NCI-H2081 (cell line): ENCODE measurements at places on chromosomes 2 and 18.
A peak's percentile ranks its signal among the peaks of the same experiment; 100 is the strongest.

- DNase-seq: no peak
Measured at GRCh38 chr2:28250006-28250405, 142.7 kb upstream of the FOSL2 start.

- DNase-seq: no peak
Measured at GRCh38 chr2:187117483-187117882, 268.5 kb upstream of the ZSWIM2 start.

- no peak for DNase-seq
Measured at GRCh38 chr18:62988471-62988870, 273.1 kb downstream of the PHLPP1 start.

- DNase-seq: no peak
Measured at GRCh38 chr2:203824603-203825002, 43.0 kb upstream of the CTLA4 start.

GRCh38 chr2:211598238-211598637, 940.4 kb downstream of the ERBB4 start:
- no peak for DNase-seq

DNA sequence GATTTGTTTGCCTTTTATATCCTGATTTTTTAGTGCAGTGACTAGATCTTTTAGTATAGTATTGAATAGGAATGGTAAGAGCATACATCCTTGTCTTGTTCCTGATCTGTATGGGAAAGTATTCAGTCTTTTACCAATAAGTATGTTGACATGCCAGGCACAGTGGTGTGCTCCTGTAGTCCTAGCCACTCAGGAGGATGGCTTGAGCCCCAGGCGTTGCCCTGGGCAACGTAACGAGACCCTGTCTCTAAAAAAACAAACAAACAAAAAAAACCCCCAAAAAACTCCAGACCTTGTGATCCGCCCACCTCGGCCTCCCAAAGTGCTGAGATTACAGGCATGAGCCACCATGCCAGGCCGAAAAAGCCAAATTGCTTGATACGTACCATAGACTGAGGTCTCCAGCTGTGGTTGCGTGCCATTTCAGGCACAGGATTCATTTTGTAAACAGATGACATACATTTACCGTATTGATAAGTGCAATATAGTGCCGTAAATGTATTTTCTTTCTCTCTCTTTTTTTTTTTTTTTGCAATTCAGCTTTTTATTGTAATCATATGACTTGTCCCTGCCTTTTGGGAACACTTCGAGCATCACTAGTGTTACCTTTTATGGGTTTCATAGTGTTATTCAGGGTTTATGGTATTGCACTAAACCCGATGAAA, 18.5 kb downstream of the BIRC6 start:
- no peak for DNase-seq

- peak; percentile 12 for DNase-seq
Measured at GRCh38 chr2:222952204-222952603, 91.4 kb downstream of the ACSL3 start.

GRCh38 chr2:219664944-219665343, 37.5 kb downstream of the SLC4A3 start:
- no peak for DNase-seq

DNA sequence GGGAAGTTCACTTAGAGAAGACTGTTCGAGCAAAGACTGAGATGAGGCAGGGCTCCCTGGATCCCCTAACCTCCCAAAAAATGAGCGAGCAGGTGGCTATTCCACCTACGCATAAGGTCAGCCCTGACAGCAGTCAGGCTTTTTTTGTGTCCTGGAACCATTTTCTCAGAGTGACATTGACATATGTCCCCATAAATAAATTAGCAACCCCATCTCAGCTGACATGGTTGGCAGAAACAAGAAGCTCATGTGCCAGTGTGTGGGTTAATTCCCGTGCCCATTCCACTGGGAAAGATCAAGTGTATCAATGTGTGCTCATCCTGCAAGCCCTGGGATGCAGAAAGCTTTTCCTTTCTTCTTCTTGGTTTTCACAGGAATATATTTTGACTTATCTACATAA, 740.4 kb upstream of the CELF4 start:
- DNase-seq: no peak

- no peak for DNase-seq
Measured at GRCh38 chr2:74461187-74462053, 3.2 kb downstream of the WBP1 start.

DNA sequence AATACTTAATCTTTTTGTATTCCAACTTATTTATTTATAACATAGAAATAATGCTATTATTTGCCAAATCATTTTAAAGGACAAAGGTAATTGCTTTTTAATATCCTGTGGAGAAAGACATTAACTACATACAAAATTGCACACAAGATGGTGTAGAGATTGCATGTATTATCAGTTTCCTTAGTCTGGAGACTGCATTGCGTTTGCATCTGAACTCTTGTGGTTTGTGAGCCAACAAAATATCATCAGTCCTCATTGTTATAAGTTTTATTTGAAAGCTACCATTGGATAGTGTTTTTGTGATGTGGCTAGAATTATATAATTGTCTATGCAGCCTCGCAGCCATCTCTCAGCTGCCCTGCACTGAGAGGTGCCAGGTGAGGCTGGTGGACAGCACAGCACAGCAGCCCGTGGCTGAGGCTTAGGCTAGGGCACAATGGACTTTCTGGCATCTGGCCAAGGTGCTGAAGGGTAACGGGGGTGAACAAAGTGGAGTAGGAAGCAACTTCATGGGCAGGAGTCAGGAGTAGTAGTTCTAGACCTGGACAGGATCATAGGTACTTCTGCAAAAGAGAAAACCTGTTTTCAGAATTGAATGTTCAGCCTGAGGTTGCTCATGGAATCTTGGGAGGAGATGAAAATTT, 15.1 kb downstream of the RASGRP3 start:
- no peak for DNase-seq

GRCh38 chr18:78876868-78877267, 102.8 kb upstream of the SALL3 start:
- no peak for DNase-seq

DNA sequence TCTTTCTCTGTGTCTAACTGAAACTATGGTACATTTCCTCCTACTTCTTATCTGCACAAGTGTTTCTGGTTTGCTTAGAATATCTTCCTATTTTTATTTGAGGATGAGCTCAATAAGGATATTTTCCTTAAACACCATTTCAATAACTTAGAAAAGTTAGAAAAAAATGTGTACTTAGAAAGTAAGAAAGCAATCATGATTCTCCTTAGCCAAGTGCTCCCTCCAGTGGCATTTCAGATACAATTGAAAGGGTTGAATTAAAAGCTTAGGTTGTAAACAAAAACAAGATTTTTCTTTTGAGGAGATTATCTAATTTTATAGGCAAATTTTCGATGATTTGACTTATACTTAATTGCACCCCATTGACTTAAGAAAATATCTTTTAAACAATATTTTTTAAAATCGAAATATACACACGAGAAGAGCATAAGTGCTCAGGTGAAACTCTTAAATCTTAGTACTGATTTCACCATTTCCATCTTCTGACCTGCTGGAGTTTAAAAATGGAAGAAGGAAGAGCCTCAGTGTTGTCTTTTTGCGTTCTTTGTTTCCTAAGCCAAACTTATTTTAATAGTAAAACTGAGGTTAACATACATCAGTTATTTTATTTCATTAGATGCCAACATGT, 26.9 kb downstream of the C18orf63 start:
- peak; percentile 44 for DNase-seq

DNA sequence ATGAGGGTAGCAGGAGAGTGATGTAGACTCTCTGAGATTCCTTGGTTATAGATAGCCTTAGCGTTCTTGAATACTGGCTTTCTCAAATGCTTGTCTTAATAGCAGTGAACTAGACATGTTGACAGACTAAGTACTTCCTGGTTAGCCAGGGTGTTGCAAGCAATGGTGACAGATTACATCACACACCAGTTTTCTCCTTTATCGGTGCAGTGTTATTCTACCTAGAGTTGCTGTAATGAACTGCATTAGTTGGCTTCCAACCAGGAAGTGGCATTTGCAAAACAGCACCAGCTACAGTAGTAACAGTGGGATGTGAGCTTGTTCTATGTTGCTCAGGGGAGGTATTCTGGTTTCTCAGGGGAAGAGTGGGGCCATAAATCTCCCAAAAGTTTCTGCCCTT, 582.2 kb upstream of the DDX18 start:
- no peak for DNase-seq

DNA sequence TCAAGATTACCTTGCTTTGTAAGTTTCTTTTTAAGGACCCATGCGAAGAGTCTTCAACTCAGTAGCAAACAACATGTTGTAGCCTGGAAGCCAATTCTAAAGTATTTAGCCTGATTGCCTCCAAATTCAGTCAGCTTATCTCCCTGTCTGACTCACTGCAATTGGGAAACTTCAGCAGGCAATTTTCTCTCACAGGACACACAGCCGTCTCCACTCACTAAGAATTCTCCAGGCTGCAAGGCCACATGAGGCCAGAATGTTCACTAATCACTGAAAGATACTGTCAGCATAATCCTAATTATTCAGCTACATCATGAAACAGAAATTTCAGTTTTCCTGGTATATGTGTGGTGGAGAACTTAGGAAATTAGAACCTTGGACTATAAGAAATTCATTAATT, 78.1 kb upstream of the PDE1A start:
- no peak for DNase-seq

GRCh38 chr18:21612125-21613039, at the start of gene SNRPD1:
Gene SNRPD1, plus strand, starts transcription at chr18:21612314. Its CDS starts 116 bp downstream, at chr18:21612430.
- peak; percentile 89 for DNase-seq

- no peak for DNase-seq
Measured at GRCh38 chr2:189763908-189764661, 1.5 kb upstream of the OSGEPL1 start.
